ENCODE measurements at places on chromosomes 3 and 15.

GRCh38 chr15:25830844-25831451, 32.2 kb downstream of the ATP10A start:
- DNase-seq = no peak

GRCh38 chr3:45954306-45954705, 11.0 kb downstream of the CXCR6 start:
- DNase-seq = no peak

DNA sequence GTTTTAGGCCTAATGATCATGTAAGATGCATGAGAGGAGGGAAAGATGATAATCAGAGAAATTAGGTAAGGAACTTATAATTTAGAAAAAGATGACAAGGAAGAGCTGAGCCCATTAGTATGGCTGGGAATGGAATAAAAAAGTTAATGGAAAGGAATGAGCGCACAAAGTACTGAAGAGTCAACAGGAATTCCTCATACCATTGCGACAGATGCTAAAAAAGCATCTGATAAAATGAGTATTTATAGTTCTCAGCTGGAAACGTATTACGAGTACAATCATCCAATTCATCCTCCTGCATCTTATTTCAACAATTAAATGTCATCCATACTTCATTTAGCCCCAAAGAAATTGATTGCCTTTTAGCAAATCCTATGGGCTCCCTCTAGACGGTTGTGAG, 58.9 kb downstream of the TMCC1 start:
- no peak for DNase-seq

DNA sequence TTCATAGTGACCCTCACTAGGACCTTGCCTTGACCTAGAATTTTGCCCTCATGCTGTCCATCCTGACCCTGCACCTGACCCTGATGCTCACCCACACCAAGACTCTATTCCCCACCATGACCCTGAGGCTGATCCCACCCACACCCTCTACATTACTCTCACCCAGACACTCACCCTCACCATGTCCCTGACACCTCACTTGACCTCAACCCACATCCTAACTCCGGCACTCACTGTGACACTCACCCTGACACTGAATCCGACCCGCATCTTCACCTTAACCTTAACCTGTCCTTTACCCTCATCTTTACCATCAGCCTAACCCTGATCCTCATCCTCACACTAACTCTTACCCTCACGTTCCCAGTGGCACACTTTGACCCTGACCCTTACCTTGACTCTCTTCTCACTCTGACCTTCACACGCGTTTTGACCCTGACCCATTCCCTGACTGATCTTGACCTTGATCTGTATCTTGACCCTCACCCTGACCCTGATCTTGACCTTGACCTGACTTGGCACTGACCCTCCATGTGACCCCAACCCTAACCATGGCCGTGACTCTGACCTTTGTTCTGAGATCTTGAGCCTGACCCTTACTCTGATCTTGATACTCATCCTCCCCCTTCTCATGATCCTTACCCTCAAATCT, 22.2 kb upstream of the SLC25A26 start:
- DNase-seq = no peak

GRCh38 chr3:53773021-53773436, 73.2 kb downstream of the CHDH start:
- no peak for DNase-seq

- DNase-seq = no peak
Observed at GRCh38 chr3:112778353-112778948, 68.2 kb downstream of the CD200R1L start.

DNA sequence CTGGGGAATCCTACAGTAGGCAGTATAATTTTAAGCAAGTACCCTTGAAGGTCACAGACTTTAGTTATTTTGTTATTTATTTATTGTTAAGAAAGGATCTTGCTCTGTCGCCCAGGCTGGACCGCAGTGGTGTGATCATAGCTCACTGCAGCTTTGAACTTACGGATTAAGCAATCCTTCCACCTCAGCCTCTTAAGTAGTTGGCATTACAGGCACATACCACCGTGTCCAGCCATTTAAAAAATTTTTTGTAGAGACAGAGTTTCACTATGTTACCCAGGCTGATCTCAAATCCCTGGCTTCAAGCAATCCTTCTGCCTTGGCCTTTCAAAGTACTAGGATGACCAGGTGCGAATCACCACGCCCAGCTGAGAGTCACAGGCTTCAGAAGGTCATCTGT, 22.1 kb upstream of the SH3BP5 start:
- DNase-seq = no peak

All from islet precursor cell (in vitro differentiated cells).